Activated CD4-positive, alpha-beta T cell treated with anti-CD3 and anti-CD28 coated beads for 36 hours (primary cell): ENCODE measurements at places on chromosomes 2 and 18. TPM values are rescaled to one million over a fixed set of nuclear protein-coding genes. Genes with fewer than 3 reads are reported as not detected.

Gene CD207
- not detected for total RNA-seq

GRCh38 chr2:53018825-53019425 lies 748.7 kb upstream of the CHAC2 start:
- H3K4me3 ChIP-seq: no peak overlapping the region
- no peaks in the 10 kb centered on the region for H3K36me3 ChIP-seq
- H3K27ac ChIP-seq: no peak overlapping the region
- peaks cover 2% of the 10 kb centered on the region for H3K27me3 ChIP-seq
- H3K4me1 ChIP-seq: no peaks in the 10 kb centered on the region
- no peak for DNase-seq

- no peak overlapping the region for H3K4me3 ChIP-seq
- no peaks in the 10 kb centered on the region for H3K36me3 ChIP-seq
- no peak overlapping the region for H3K27ac ChIP-seq
Measured at GRCh38 chr2:236082061-236082460, 86.1 kb downstream of the GBX2 start.

- H3K36me3 ChIP-seq: no peaks in the 10 kb centered on the region
- H3K27me3 ChIP-seq: peaks cover 2% of the 10 kb centered on the region
- no peak overlapping the region for H3K4me3 ChIP-seq
- H3K27ac ChIP-seq: no peak overlapping the region
- DNase-seq: no peak
Measured at GRCh38 chr2:224650815-224651439, 65.2 kb downstream of the CCDC195 start.

- peak overlapping the region; percentile 29 for H3K27ac ChIP-seq
- peak overlapping the region; percentile 5 for H3K4me3 ChIP-seq
- no peaks in the 10 kb centered on the region for H3K27me3 ChIP-seq
Measured at GRCh38 chr18:12998332-12999060, 7.3 kb downstream of the CEP192 start.

DNA sequence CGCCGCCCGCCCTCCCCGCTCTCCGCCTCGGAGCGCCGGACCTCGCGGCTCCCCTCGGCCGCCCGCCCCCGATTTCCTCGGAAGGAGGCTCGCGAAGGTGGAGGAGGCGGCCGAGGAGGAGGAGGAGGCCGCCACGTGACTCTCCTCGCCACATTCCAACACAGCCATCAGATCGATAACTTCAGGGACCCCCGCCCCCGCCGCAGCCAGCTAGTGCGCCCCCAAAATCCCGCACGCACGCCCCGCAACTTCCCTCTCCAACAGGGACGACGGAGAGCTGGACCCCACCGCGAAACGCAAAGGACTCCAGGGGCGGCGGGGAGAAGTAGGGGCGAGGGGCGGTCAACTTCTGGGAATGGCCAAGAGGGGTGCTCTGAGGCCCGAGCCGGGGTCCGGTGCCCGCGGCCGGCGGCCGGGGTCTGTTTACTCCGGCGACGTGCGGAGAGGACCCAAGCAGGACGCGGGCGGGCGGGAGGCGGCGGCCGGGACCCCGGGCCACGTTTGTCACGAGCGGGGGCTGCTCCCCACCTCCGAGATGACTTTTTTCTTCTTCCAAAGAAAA lies 2.0 kb downstream of the ZNF521 start:
- peak; percentile 4 for DNase-seq
- no peaks in the 10 kb centered on the region for H3K36me3 ChIP-seq
- H3K4me3 ChIP-seq: peak overlapping the region; percentile 71
- H3K27me3 ChIP-seq: peaks cover 53% of the 10 kb centered on the region
- peaks cover 10% of the 10 kb centered on the region for H3K4me1 ChIP-seq

DNA sequence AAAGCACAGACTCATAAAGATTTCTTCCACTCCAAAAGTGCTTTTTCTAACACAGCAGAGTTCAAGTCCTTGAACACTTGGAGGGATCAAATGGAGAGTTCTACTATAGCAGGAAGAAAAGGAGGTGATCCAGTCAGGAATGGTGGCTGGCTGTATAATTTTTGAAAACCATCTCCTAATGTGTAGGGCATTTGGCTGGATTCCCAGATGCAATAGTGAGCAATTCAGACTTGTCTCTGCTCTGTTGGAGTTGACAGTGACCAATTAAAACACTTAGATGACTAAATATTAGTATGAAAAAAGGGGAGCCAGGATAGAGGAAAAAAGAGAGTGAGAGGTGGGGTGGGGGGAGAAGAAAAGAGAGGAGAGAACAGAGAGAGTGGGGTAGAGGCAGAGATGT lies 5.3 kb upstream of the G6PC2 start:
- no peaks in the 10 kb centered on the region for H3K27me3 ChIP-seq
- H3K36me3 ChIP-seq: no peaks in the 10 kb centered on the region
- H3K27ac ChIP-seq: no peak overlapping the region
- H3K4me1 ChIP-seq: peaks cover 1% of the 10 kb centered on the region

DNA sequence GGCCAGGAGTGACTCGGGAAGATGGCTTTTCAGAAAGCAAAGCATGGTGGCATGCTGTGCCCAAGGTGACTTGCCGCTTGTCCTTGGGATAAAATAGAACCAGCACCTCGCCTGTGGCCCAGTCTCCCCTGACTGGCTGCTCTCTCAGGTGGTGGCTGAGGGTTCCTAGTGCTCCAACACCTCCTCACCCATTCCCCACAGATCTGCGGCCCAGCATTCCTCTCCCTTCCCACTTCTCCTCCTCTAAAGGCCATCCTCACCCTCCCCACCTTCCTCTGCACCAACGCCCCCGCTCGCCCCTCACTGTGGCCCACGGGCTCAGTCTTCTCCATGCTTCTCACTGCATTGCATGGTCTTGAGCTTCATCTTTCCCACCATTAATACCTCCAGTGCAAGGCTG lies 132.4 kb downstream of the PXDN start:
- H3K4me1 ChIP-seq: no peaks in the 10 kb centered on the region
- no peak for DNase-seq

- H3K36me3 ChIP-seq: no peaks in the 10 kb centered on the region
- H3K27me3 ChIP-seq: peaks cover 7% of the 10 kb centered on the region
- H3K4me1 ChIP-seq: peaks cover 2% of the 10 kb centered on the region
- no peak overlapping the region for H3K27ac ChIP-seq
Measured at GRCh38 chr2:200243441-200243840, 63.1 kb upstream of the SPATS2L start.
